Ovary (tissue), 10 donors: ENCODE measurements at places on chromosomes 12 and 14.
A peak's percentile ranks its signal among the peaks of the same experiment; 100 is the strongest.

DNA sequence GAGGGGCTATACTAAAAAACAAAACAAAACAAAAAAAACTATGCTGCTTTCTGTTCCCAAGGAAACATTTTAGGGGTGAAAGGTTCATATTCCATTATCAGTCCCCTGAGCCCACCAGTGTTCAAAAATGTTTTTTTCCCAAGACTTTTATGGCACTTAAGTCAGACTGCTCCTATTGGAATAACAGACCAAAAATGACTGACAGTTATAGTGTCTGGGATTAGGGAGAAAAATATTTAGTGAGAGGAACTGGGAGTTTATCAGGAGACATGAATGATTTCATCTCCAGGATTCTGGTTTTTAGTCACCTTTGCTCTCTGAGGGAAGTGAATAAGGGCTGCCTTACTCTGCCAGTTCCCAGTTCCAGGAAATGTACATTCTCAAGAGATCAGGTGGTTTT is 68.0 kb downstream of the PDE3A start:
- no peaks in the 10 kb centered on the region for H3K27me3 ChIP-seq
- H3K4me3 ChIP-seq, result no peak overlapping the region
- no peak for DNase-seq
- no peak overlapping the region for H3K27ac ChIP-seq

- no peak for DNase-seq
- H3K27me3 ChIP-seq, result no peaks in the 10 kb centered on the region
- H3K4me3 ChIP-seq, result no peak overlapping the region
These were observed 111.9 kb downstream of the EML1 start for GRCh38 chr14:99905121-99905520.

DNA sequence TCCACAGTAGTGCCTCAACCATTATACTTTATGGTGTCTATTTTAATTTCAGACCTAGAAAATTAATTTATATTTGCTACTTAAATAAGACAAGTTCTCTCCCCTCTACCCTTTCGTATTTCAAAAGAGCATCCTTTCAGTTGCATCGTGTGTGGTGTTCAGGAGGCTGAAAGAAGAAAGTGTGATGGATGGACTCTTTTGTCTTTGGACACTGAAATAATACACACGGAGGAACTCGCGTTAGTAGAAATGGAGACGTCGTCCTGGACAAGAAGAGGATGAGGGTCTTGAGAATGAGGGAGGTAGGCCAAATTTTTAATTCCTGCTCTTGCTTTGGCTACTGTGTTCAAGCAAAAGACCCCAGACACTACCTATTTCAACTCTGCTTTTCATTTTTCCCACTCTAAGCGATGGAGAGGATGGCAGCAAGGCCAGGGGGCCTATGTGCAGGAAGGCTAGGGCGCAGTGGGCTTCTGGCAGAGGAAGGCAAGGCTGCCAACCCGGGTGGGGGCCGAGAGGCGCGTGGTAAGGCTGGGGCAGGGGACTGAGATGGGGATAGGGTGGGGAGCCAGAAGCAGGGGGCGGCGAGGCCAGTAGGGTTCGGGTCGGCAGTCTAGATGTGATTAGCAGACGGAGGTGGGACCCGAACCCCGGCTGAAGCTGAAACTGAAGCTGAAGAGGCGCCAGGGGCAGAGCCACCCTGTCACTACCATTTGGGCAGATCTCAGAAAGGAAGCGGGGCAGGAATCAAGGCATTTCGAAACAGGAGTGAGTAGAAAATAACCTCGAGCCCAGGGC is 722 bp downstream of the TMED8 start:
- peak overlapping the region; percentile 60 for H3K27ac ChIP-seq
- H3K4me3 ChIP-seq, result peak overlapping the region; percentile 91
- H3K27me3 ChIP-seq, result no peaks in the 10 kb centered on the region
- no peaks in the 10 kb centered on the region for H3K36me3 ChIP-seq
- no peak for DNase-seq
- peaks cover 5% of the 10 kb centered on the region for H3K4me1 ChIP-seq

DNA sequence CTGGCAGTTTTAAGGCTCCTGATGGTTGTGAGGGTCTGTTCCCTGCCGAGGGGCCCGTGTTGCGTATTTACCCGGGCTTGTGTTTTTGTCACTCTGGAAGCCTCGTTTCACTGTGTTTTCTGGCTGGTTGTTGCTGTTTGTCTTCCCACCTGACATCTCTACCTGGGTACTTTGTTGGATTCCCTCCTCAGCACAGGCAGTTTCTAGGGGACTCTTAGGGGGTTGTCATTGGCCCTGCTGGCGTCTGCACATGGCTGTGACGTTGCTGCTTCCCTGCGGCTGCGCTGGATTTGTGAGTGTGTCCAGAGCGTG is 6.4 kb downstream of the FBRSL1 start:
- peaks cover 50% of the 10 kb centered on the region for H3K4me1 ChIP-seq
- H3K4me3 ChIP-seq, result no peak overlapping the region
- H3K27me3 ChIP-seq, result no peaks in the 10 kb centered on the region

- no peaks in the 10 kb centered on the region for H3K36me3 ChIP-seq
- H3K4me1 ChIP-seq, result peaks cover 13% of the 10 kb centered on the region
- DNase-seq, result peak; percentile 22
- no peak overlapping the region for H3K4me3 ChIP-seq
These were observed 4.4 kb downstream of the IPO8 start for GRCh38 chr12:30691122-30691879.
